ENCODE measurements at places on chromosomes 3 and 15.

DNA sequence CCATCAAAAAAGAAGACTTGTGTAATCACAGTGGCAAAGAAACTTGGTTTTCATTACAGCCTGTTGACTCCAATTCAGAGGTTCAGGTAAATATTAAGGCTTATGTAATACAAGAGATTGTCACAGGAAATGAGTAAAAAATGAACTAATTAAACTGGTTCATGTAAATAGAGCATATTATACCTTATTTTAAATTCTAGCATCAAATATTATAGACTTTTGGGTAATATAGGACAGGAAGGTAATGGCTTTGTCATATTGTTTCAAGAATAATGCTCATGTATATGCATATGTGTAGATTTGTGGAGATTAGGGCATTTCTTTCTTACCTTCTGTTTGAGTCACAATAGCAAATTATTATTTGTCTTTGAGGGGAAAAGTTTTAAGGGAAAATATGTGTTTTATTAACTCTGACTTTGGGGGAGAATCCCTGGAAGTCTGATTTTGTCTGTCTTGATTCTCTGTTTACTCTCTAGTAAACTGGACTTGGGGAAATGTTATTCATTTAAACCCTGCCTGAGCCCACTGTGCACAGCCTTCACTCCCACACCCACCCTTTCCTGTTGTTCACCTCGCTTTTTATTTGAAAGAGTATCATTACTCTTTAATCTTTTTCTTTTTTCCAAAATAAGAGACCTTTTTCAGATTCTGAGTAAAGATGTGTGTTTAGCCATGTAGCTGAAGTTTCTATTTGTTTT lies 43.0 kb downstream of the RASA2 start:
- no peak for DNase-seq

DNA sequence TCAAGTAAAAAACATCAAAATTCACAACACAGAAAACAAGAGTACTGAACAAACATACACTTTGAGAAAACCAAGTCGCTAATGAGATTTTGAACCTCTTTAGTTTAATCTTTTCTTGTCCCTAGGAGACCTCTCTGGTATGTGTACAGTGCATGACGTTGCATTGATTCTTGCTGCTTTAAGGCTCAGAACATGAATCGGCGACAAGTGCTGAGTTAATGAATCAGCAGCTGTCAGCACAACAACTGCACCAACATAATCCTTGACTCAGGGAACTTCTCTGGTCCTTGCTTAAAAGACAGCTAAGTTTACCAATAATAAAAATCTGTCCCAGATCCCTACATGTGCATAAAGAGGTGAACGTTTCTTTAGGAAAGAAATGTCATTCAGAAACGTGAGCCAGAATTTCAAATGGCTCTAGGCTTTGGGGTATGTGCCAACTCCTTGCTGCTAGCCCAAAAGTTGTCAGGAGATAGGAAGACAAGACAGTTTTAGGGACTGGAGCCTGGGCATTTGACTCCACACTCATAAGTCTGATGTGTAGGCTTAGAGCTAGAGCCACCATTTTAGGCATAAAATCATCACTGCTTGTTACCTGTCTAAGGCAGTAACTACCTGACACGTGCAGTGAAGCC lies 86.9 kb downstream of the IL5RA start:
- DNase-seq: no peak

DNA sequence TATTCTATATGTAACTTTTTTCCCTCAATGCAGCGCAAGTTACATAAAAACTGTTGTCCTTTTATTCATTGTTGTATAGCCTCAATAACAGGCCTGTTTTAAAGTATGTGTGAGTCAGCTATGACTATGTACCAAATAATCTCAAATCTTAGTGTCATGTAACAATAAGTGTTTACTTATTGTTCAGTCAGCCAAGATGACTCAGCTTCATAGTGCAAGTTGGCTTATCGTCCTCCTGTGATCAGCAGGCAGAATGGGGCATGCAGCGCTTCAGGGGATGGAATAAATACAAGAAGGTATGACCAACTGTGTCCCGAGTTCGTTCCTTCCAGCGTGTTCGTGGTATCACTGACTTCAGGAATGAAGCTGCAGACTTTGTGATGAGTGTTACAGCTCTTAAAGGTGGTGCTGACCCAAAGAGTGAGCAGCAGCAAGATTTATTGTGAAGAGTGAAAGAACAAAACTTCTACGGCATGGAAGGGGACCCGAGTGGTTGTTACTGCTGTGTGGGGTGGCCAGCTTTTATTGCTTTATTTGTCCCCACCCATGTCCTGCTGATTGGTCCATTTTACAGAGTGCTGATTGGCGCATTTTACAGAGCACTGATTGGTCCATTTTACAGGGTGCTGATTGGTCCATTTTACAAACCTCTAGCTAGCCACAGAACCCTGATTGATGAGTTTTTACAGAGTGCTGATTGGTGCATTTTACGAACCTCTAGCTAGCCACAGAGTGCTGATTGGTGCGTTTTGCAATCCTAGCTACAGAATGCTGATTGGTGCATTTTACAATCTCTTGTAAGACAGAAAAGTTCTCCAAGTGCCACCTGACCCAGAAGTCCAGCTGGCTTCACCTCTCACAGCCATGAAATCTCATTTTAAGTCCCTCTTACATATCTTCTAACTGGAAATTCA lies 1016.0 kb downstream of the MCTP2 start:
- peak; percentile 93 for DNase-seq

GRCh38 chr15:83289160-83289559 lies 4.7 kb upstream of the BNC1 start:
- no peak for DNase-seq

GRCh38 chr3:176840641-176841286 lies 356.5 kb downstream of the TBL1XR1 start:
- no peak for DNase-seq

DNA sequence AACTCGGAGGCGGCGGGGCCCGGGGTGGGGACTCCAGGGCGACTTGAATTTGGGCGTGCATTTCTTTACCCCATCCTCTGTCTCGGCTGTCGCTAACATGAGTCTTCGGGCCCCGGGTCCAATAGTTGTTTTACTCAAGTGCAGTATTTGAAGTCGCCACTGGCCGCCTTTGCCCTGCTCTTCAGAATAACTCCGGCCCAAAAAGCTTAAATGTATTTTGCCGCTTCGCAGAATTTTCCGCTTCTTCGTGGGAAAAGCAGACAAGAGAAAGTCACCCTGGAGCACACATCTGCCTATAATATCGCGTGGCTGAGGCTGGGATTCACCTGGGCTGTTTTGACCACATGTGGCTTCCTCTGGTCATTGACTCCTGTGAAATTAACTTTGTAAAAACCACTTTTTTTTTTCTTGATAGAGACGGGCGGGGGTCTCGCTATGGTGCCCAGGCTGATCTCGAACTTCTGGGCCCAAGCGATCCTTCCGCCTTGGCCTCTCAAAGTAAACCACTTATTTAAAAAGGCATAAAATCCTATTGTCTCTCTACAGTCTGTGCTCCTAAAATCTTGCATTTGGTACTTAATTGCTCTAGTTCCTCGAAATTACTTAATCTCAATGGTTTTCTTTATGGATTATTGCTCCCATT lies 676 bp downstream of the CNOT10 start:
- DNase-seq: no peak

GRCh38 chr15:68409736-68410370 lies 22.1 kb downstream of the ITGA11 start:
- no peak for DNase-seq

GRCh38 chr3:42164656-42165055 lies 73.5 kb downstream of the TRAK1 start:
- DNase-seq: no peak

DNA sequence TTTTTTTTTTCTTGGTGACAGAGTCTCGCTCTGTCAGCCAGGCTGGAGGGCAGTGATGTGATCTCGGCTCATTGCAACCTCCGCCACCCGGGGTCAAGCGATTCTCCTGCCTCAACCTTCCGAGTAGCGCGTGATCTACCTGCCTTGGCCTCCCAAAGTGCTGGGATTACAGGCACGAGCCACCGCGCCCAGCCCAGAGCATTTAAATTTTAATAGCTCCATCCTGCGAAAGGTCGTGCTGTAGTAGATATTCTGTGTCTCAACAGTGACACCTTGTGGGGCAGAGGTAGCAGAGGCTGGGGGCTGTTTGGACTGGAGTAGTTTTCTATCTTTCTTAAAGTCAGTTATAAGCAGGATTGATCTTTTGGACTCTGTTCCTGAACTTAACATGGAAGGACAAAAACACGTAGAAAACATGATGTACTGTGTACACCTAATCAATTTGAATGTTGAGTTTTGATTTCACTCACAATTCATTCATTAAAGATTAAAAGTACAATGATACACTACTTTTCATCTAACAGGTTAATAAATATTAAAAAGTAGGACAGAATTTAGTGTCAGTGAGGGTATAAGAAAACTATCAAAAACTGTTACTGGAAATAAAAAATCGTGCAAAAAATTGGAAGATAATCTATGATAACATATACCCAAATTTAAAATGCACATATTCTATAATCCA lies 11.0 kb upstream of the PDCD6IP start:
- no peak for DNase-seq

GRCh38 chr3:30302027-30302426 lies 304.4 kb upstream of the TGFBR2 start:
- no peak for DNase-seq

GRCh38 chr15:73987681-73988444 lies 4.2 kb downstream of the STOML1 start:
- no peak for DNase-seq

GRCh38 chr15:73165435-73165834 lies 113.2 kb downstream of the NEO1 start:
- DNase-seq: no peak

DNA sequence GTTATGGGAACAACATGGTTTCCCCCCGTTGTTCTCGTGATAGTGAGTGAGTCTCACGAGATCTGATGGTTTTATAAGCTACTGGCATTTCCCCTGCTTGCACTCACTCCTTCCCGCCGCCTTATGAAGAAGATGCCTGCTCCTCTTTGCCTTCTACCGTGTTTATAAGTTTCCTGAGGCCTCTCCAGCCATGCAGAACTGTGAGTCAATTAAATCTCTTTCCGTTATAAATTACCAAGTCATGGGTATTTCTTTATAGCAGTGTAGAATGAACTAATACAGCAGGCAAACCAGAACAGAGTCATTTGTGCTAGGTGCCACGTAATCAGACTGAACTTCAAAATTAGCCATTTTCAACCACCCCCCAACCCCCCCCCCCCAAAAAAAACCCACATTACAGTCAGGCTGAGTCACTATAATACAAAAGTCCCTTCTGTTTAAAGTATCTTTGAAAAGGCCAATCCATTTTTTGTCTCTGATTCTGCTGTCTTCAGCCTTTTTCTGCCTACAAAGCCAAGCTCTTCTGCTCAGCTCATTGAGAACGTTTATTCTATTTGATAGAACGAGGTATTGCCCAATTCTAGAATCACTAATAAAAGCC lies 4.1 kb downstream of the OR4F6 start:
- DNase-seq: no peak

GRCh38 chr3:78277801-78278200 lies 1237.9 kb downstream of the ROBO2 start:
- DNase-seq: peak; percentile 10

- no peak for DNase-seq
Measured at GRCh38 chr3:52983828-52984227, 62.0 kb downstream of the SFMBT1 start.

DNA sequence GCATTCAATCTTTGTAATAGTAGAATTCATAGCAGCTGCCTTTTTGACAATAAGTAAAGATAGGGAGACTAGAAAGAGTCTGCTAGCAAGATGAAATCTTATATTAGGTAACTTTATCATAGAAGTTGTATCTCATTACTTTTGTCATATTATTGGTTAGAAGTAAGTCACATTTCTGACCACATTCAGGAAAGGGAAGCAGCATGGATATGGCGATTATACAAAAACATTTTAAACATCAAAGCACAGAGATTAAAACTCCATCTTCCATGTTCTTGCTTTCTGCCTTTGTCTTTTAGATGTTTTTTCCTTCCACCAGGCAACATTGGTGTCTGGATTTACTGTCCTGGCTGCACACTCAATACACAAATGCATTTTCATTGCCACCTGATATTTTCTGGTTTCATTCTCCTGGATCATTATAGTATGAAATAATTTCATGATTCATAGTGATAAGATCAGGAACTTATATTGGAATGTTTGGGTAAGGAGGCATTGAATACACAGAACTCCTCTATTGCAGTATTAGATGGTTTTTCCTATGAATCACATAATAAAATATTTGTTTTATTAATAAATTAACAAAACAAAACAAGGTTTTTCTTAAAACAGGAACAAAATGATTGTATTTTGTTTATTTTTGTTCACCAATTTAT lies 1460.3 kb upstream of the CADM2 start:
- DNase-seq: no peak

DNA sequence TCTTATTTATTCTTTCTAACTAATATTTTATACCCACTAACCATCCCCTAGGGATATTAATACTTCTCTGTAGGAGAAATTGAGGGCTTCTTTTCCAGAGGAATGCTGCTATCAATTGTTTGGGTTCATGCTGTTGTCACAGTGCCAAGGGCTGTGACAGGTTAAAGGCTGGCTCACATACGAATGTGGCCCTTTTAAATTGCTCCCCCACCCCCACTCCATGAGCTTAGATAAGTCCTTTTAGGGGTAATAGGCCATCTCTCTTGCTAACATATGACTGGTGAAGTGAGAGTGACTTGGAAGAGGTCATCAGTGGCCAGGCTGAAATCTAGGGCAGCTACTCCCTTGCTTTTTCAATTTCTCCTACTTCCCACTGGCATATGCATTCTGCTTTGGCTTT lies 121.9 kb upstream of the DPH6 start:
- no peak for DNase-seq

GRCh38 chr15:94882071-94882712 lies 650.8 kb downstream of the MCTP2 start:
- no peak for DNase-seq

DNA sequence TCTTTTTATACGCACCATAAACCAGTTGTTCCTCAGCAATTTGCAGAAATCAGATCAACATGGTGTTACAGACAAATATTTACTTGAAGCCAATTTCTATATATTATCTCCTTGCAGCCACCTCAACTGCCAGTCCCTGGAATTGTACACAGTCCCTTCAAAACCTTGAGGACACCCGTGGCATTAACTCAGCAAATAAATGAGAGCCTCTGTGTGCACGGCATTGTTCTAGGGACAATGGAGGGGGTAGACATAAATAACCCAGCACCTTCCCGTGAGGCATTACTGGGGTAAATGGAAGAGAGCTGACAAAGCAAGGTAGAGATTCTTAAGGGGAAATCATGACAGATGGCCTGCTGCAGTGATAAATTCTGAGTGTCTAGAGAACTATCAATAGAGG lies 12.5 kb downstream of the TM2D3 start:
- no peak for DNase-seq

GRCh38 chr15:79960502-79961212 lies 10.3 kb downstream of the BCL2A1 start:
- no peak for DNase-seq

DNA sequence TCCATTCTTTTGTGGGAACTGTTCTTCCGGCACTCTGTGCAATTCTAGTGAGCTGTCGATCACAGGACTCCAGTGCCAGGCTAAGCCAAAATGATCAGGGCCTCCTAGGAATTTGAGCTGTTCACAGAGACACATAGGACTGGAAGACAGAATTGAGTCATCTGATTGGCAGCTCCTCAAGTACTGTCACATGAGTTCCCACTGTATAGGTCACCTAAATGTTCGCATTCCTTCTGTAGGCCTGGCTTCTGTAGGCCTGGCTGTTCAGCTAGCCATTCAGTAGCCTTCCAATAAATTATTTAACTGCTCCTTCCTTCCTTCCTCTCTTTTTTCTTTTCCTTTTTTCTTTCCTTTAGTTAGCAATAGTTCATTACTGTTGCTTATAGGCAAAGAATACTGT lies 4.3 kb downstream of the PROS1 start:
- DNase-seq: no peak

Data from HFF-Myc (cell line).